Bronchial epithelial cell (primary cell): ENCODE measurements at places on chromosomes 2 and 18. TPM values are rescaled to one million over a fixed set of nuclear protein-coding genes. Genes with fewer than 3 reads are reported as not detected.

- no peak for DNase-seq
Measured at GRCh38 chr18:24629921-24630320, 169.5 kb downstream of the HRH4 start.

DNA sequence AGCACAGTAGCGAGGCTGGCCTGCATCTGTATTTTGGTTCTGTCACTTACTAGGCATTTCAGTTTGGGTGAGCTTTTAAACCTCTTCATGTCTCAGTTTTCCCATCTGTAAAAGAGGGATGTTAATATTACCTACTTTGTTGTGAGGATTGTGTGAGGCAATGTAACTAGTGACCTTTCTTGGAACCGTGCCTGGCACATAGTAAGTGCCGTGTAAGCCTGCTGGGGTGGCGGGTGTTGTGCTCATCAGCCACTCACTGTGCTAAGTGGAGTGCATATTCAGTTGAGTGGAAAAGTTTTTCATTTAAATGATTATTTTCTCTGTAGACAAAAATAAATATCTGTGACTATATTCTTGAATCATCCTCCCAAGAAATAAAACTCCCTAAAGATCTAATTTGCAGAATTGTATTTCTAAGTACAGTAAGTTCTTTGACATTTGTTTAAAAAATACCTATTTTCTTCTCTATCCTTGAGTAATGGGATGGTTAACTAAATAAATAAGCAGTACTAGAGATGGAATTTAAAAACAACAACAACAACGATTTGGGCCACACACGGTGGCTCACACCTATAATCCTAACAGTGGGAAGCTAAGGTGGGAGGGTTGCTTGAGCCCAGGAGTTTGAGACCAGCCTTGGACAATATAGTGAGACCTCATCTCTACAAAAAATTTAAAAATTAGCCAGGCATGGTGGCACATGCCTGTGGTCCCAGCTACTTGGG, 56.7 kb downstream of the MALT1 start:
- DNase-seq, result no peak

Gene RHBDD1
- 29.7 and 32.0 TPM in 2 replicates for total RNA-seq

GRCh38 chr2:47422560-47422959, 19.6 kb downstream of the MSH2 start:
- DNase-seq, result peak; percentile 65

DNA sequence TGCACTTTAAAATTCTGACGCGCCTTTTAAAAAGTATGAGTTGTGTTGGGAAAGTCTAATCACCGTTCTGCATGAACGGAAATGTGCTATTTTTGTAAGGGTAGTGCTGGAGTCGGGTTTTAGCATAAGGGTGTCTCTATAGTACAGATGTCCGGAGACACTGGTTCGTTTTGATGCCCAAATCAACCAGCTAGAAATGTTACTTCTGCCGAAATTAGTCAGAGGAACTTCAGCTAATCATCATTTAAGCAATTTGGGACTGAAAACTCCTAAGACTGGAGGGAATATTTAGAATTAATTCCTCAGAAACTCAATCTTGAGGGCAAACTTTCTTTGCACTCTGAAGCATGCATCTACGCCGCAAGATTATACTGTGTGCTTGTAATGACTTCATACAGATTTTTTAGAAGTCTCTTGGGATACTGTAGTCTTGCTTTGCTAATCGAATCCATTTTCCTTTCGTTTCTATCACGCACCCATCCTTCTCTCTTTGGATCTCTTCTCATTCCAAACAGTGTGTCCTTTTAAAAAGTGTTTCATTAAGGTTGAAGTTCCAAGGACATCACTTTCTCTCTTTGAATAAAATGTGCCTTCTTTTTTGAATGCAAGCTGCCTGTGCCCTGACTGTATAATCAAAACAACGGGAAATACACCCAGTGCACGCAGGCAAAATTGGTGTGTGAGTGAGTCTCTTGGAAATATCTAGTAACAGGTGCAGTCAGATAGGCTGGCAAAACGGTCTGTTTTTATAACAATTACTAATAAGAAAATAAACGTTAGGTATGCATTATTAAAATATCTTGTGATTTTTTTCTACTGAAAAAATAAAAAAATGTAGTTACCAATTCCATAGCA, 270.9 kb upstream of the TCF4 start:
- no peak for DNase-seq

Gene DNMT3A
- total RNA-seq, result 12.9 and 21.3 TPM in 2 replicates

DNA sequence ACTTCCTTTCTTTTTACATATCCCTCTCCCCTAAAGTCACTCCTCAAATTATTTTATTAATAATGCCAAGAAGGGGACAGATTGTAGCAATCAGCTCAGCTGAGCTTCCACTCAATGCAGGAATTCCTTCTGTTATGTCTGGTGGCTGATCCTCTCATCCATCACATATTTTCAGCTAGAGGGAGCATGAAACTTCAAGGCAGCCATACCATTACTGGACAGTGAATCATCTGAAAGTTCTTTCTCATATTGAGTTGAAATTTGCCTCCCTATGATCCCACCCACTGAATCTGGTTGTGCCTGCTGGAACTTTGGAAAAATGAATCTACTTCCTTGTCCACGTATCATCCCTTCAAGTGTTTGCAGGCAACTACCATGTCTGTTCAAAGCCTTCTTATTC, 11.2 kb downstream of the ZNF385B start:
- peak; percentile 64 for DNase-seq

- no peak for DNase-seq
Measured at GRCh38 chr18:48673456-48673852, 134.6 kb downstream of the CTIF start.

- no peak for DNase-seq
Measured at GRCh38 chr2:71639735-71640134, 186.4 kb downstream of the DYSF start.

DNA sequence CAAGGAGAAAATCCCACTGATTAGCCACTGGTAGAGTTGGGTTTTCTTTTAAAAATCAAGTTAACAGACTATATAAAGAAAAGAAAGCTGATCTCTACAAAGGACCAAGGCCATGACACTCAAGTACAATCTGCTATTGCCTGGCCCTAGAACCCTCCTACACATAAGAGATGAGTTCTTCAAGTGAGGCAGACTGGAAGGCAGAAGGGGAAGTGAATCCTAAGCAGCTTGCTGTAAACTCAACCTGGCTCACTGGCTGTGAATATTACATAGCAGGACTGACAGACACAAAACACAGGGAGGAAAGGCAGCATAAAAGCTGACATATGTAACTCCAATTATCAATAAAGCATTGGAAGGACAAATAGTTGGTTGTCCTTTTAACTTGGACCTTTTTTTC, 65.4 kb downstream of the TRIP12 start:
- no peak for DNase-seq

DNA sequence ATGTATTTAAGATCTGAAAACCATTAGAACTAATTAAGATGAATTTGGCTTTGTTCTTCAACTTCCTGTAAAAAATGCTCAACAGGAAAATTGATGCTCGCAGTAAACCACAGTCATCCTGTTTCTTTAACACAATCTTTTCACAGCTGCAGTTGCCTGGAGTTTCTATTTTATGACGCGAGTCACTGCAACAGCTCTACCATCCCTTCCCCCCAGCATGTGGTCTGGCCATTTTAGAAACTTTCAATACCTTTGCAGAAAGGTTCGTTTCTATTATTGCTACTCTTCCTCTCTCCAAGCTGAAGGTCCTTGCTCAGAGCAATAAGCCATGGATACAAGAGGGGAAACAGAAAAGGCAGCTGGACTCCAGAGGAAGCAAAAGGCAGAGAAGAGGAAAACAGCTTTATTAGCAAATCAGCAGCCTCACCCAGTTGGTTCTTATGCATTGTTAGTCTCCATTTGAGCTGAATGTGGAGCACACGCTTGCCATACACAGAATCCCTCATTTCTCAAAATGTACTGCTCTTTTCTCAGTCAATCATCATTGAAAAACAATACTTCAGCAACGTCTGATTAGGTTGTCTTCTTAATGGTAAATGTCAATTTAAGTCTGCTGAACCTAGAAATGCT, 3.9 kb downstream of the WIPF1 start:
- no peak for DNase-seq

Gene RUFY4
- not detected in 2 replicates for total RNA-seq

- peak; percentile 46 for DNase-seq
Measured at GRCh38 chr2:113282747-113283533, 4.2 kb upstream of the PAX8 start.

Gene LCT
- under 0.01 TPM in 1 of 2 replicates, not detected in the other for total RNA-seq

GRCh38 chr2:139940686-139941085, 1160.5 kb upstream of the NXPH2 start:
- no peak for DNase-seq

GRCh38 chr2:219598308-219599078, 836 bp downstream of the STK11IP start:
- DNase-seq, result no peak

DNA sequence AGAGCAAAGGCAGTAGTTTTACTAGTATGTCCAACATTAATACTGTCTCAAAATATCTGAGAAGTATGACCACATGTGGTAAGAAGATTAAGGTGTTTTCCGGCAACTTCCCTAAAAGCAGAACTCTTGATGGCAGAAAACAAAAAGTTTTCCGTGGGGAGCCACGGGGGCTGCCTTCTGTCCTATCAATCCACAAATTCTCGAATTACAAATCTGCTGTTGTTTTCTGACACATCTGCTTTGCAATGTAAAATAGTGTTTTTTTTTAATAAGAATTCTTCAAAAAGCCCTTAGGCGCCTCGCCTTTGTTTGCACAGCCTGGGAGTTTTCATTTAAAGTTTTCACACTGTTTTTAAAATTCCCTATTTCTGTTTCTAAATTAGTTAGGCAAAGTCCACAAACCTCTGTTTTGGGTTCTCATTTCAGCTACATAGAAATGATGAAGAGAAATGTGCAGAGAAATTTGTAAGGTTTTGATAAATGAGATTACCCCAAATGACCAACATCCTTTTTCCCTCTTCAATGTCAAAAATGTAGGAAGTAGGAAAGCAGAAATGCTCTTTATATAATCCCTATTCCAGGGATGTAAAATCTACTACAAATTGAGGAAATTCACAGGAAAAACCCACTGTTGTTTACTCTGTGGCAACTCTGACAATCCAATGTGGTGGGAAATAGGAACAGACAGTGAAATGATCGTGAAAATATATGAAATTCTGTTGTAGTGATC, 385.8 kb downstream of the ZEB2 start:
- DNase-seq, result no peak

Gene TSPYL6
- not detected in 2 replicates for total RNA-seq

GRCh38 chr2:231394211-231395141, 1.0 kb upstream of the B3GNT7 start:
- DNase-seq, result no peak

Gene FOXD4L1
- total RNA-seq, result 0.13 and 0.26 TPM in 2 replicates

Gene DSG1
- total RNA-seq, result under 0.01 and 0.64 TPM in 2 replicates

Gene FSHR
- total RNA-seq, result not detected in 2 replicates

DNA sequence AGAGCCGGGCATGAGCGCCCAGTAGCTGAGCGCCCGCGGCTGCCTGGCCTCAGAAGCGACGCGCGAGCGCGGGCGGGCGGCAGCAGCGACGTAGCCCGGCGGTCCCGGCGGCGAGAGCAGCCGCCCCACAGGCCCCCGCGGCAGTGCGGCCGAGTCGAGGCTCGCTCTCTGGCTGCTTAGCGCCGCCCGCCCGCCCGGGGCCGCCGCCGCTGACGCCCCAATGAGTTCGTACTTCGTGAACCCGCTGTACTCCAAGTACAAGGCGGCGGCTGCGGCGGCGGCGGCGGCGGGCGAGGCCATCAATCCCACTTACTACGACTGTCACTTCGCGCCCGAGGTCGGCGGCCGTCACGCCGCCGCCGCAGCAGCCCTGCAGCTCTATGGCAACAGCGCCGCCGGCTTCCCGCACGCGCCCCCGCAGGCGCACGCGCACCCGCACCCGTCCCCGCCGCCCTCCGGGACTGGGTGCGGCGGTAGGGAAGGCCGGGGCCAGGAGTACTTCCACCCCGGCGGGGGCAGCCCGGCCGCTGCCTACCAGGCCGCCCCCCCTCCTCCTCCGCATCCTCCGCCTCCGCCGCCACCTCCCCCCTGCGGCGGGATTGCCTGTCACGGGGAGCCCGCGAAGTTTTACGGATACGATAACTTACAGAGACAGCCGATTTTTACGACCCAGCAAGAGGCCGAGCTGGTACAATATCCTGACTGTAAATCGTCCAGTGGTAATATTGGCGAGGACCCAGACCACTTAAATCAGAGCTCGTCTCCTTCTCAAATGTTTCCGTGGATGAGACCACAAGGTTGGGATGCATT, 847 bp downstream of the HOXD8 start:
- DNase-seq, result no peak

GRCh38 chr18:55523001-55523400, 65.0 kb downstream of the TCF4 start:
- no peak for DNase-seq

Gene KLHL14
- not detected in 2 replicates for total RNA-seq

- no peak for DNase-seq
Measured at GRCh38 chr2:38214209-38214717, 138.3 kb upstream of the CYP1B1 start.

DNA sequence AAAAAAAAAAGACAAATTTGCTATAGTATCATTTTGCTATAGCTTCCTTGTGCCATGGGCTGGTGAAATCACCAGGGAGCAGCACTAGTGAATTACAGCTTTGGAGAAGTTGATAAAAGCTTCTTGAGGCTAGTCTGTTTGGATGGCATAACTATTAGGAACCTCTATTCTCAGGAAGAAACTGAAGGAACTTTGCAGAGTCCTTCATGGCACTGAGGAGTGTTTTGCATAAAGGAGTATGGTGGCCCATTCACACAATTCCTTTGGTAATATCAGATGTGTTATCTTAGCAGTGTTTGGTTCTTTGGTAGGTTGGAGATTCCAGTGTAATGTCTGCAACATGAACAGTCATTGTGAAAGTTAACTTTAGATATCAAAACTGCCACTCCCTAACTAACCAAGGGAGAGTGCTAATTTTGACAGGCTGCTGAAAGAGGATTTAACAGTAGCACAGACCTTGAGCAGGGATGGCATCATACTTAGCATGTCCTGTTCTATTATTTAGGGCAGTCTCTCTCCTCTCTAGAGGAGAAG, 76.6 kb upstream of the ZFP36L2 start:
- DNase-seq, result no peak

Gene METTL8
- total RNA-seq, result 15.0 and 33.7 TPM in 2 replicates

Gene MYO5B
- 31.3 and 66.8 TPM in 2 replicates for total RNA-seq

GRCh38 chr2:102282678-102283091, 28.7 kb upstream of the IL1RL1 start:
- DNase-seq, result no peak

DNA sequence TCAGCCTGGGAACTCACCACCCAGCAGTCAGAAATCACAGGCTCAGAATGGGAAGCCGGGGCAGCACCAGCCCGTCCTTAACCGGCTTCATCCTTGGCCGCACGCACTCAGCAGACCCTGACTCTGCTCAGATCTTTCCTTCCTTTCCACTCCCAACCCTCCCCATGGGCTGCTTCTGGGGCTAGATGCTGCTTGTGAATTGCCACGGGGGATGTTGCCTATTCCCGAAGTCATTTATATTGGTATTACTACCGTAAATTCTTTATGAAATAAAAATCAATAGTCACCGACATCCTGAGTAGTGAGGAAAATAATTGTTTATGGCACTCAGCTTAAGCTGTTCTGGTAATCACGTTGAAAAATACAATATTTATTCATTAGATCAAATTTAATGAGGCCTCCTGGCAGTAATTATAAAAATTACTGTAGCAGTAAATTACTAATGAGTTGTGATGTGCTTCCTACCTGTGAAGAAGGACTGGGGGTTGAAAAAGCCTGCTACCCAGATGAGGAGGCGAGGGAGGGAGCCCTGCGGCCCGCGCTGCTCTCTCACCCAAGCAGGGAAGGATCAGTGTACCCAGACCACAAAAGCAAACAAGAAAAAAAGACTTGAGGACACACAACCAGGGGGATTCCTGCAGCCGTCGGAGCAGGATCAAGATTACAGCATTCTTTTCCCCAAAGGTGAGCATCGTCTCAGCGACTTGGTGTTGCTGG, 31.5 kb downstream of the CDCA7 start:
- DNase-seq, result no peak
